Natural killer cell (primary cell): ENCODE measurements at places on chromosomes 3 and 15.

DNA sequence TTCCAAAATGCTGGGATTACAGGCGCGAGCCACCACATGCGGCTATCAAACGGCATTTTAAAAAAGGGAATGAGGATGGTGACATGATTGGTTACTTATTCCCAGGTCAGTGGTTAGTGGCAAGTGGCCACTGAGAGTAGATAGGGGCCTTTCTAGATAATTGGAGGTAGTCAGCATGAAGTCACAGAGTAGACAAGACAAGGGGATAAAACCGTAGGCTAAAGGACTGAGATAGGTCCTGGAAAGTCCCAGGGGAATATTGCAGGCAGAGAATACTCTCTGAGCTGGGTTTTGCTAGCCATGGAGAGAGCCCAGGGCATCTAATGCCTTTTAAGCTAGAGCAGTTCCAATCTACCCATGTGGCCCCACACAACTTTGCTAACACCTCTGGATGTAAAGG is 52.2 kb downstream of the KCNAB1 start:
- DNase-seq: no peak

GRCh38 chr15:93887151-93887550 is 344.2 kb upstream of the MCTP2 start:
- no peak for DNase-seq

- no peak for DNase-seq
Measured at GRCh38 chr15:91911844-91912243, 58.3 kb downstream of the SLCO3A1 start.

DNA sequence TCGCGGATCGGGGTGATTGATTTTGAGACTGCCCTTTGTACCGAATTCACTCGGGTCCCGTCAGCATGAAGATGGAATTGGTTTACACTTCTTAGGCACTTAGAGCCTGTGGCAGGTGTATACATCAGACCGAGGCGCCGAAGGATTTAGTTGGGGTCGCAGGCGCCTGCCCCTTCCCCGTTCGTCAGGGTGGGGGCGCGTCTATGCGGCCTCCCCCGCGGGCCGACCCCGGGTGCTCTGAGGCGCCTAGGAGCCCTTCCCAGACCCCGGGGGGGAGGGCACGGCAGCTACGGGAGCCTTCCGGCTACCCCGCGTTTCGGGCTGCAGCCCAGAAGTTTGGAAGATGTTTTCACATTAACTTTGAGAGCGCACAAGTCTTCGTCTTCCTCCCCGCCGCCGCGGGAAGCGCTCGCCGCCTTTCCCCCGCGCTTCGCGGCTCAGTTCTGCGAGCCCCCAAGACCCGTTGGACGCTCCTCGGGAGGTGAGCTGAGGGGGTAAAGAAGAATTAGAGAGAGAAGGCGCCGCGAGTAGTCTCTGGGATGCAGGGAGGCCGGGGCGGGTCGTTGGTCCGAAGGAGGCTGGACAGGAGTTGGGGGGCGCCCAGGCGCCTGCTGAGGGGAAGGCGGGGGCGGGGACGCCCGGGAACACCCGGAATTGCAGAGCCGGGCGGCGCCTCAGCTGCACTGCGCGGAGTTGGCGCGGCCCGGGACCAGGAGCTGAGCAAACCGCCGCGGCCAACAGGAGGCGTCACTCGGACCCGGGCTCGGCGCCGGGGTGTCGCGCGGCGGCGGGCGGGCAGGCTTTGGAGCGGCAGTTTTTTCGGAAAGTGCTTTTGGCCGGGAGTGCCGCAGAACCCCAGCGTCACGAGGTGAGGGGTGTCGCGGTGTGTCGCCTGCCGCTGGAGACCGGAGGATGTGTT is 780 bp downstream of the TIPARP start:
- DNase-seq: peak; percentile 52

DNA sequence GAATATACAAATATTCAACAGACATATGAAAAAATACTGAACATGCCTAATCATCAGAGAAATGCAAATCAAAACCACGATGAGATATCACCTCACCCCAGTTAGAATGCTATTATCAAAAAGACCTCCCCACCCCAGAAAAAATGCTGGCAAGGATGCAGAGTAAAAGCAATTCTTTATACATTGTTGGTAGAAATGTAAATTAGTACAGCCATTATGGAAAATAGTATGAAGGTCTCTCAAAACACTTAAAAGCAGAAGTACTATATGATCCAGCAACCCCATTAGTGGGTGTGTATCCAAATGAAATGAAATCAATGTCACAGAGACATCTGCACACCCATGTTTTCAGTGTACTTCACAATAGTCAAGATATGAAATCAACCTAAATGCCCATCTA is 308.7 kb downstream of the CHST2 start:
- DNase-seq: no peak
